ENCODE measurements at places on chromosomes 11 and 22.
A peak's percentile ranks its signal among the peaks of the same experiment; 100 is the strongest.

DNA sequence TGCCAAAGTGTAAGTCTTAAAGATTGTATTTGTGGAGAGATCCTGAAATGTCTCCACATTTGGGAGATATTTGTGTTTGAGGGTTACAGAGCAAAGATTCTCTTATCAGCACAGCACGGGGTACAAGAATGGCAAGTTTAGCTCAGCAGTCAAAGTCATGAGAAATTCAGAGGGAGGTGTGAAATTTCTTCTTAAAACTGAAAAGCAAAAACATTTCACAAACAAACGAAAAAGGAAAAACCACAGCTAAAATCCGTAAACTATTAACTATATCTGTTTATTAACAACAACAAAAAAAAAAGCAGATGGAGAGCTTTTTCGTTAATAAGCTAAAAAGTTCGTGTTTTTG lies 40.9 kb upstream of the ETS1 start:
- DNase-seq, result no peak

DNA sequence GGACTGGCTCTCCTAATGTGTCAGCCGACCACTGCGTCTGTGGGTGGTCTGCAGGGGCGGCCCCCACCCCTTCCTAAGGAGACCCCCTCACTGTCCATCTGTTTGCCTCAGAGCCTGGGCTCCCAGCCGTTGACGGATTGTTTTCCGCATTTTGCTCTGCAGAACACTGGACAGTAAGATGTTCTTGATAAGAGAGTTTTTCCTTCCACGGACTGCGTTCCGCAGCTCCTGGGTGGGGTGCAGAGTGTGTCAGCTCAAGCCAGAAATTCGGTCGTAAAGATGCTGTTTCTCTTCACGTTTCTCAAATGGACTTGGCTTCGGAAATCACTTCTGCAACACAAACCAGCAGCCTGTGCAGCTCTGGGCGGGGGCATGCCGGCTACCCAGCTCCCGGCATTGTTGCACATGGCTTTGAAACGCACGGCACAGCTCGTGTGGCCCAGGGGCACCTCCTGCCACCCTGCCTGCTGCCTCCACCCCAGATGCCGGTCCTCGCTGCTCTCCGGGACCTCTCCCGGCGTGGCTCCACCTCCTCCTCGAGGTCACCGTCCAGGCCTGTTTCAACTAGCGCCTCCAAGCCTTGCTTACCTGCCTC lies 2.9 kb upstream of the MRGPRG start:
- no peak for DNase-seq

- DNase-seq, result no peak
Measured at GRCh38 chr22:45212306-45212709, 28.4 kb downstream of the KIAA0930 start.

DNA sequence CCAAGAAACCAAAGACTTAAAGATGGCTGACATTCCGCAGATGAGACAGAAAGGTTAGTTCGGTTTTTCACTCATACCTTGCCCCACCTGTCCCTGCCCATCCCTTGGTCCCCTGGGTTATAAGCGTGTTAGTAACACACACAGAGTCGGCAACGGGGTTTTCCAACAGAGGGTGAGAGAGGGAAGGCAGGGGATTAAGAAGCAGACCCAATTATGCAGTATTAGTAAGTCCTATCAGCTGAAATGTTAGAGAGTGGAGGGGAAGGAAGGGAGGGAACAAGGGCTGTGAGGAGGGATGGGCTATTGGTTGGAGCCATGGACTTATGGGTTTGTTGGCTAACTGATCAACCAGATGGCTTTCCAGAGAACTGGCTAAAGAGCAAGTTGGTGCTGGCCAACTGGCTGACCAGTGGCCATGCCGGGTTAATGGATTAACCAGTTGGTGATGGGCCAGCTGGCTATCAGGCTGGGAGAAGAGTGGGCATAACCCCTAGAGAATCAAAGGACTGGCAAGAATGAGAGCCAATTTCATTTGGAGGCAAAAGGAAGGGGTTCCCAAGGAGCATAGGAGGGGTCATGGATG lies 45.5 kb downstream of the NRXN2 start:
- no peak for DNase-seq

DNA sequence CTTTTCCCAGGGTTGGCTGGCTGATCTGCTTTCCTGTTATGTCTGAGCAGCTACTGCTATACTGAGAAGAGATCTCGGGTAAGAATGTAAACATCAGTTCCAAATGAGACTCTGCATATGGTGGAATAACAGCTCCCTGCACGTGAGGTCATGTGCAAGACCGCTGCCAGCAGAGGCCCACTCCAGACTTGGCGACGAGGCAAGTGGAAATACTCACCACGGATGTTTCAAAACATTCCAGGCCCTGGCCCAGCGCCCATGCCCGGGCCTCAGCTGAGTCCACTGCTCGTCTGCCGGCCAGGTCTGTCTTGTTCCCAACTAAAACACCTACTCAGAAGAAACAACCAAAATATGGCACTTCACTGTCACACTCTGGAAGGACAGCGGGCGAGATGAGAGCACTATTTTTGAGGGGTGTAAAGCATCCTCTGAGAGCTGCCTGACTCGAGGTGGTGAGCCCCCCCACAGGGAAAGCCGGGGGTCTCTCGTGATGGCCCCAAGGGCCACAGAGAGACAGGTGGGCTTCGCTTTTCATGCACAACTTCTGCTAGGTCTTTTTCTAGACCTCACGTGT lies 13.1 kb downstream of the IFT27 start:
- DNase-seq, result no peak

- DNase-seq, result no peak
Measured at GRCh38 chr22:47191671-47192650, 429.5 kb downstream of the TBC1D22A start.

GRCh38 chr11:119156496-119156895 lies 7.6 kb downstream of the ABCG4 start:
- no peak for DNase-seq

- no peak for DNase-seq
Measured at GRCh38 chr11:106875013-106875412, 143.3 kb downstream of the GUCY1A2 start.

- DNase-seq, result peak; percentile 41
Measured at GRCh38 chr11:2930704-2931419, 1.6 kb upstream of the PHLDA2 start.

DNA sequence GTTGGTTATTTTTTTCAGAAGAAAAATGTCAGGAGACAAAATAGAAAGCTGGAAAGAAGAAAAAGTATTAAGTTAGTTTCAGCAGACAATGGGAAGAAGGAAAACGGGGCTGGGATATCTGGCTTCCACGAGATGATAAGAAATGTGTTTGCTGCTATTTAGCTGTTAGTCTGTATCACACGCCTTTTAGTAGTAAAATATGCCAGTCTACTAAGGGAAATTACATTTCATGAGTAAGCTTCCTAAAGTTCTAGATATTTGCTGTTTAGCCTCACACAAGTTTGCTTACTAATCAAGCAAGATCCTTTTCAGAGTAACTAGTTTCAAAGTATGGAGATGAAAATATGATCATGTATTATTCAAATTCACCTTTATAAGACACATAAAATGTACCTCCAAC lies 1.5 kb downstream of the OR51B4 start:
- no peak for DNase-seq

- DNase-seq, result no peak
Measured at GRCh38 chr22:38862375-38863329, 9.4 kb downstream of the CBX6 start.

GRCh38 chr11:47415949-47416472 lies 7.6 kb downstream of the SLC39A13 start:
- DNase-seq, result no peak

- no peak for DNase-seq
Measured at GRCh38 chr11:8342821-8343681, 79.4 kb upstream of the LMO1 start.

GRCh38 chr11:106087815-106088435 lies 10.5 kb downstream of the AASDHPPT start:
- DNase-seq, result peak; percentile 27

GRCh38 chr11:102121329-102121728 lies 11.1 kb downstream of the YAP1 start:
- no peak for DNase-seq

DNA sequence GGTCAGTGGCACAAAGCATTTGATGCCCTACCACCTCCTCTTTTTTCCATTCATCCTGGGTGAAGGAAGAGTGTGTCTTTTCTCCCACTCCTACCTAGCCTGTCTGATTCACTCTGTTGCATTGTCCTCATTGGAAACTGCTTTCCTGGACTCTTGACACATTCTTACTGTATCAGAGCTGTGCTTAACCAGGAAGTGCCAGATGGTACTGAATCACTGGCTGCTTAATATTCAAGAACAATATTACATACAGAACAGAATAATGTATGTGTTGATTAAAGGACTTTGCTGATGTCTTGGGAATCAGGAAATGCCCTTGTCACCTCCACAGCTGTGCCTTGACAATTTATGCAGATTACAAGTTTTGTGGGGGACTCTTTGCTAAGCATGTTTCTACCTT lies 44.4 kb downstream of the SVIP start:
- DNase-seq, result no peak

DNA sequence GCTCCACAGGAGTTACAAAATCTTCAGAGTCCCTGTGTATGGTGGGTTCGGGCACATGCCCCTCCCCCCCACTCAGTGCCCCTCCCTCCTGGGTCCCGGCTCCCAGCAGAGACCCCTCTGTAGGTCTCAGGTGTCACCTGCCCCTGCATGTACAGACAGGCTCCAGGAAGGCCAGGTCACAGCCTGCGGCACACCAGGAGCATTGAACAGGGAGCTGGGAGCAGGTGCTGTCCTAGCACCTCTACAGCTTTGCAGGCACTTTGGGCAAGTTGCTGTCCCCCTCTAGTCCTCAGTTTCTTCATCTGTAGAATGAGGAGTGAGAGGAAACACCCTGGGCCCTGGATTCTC lies 80.1 kb upstream of the RTL6 start:
- no peak for DNase-seq

- no peak for DNase-seq
Measured at GRCh38 chr11:112852143-112852866, 108.9 kb upstream of the NCAM1 start.

GRCh38 chr11:29432719-29433325 lies 584.0 kb downstream of the KCNA4 start:
- DNase-seq, result no peak

- DNase-seq, result no peak
Measured at GRCh38 chr11:65431451-65432099, 9.0 kb downstream of the NEAT1 start.

DNA sequence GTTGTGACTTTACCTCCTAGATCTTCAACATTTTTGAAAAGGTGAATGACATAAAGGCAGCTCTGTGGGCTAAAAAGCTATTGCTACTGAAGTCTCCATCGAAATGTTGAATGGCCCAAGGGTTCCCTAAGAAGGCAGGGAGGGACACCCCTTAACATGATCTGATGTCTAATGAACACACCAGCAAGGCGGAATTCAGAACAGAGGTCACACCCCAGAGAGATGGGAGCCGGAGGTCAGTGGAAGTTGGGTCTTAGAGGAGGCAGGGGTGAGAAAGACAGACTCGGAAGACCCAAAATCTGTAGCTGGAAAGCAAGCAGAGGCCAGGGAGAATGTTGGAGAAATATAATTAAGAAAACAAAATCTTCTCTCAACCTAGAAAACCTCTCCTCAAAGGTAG lies 79.0 kb downstream of the TRIM29 start:
- DNase-seq, result no peak

DNA sequence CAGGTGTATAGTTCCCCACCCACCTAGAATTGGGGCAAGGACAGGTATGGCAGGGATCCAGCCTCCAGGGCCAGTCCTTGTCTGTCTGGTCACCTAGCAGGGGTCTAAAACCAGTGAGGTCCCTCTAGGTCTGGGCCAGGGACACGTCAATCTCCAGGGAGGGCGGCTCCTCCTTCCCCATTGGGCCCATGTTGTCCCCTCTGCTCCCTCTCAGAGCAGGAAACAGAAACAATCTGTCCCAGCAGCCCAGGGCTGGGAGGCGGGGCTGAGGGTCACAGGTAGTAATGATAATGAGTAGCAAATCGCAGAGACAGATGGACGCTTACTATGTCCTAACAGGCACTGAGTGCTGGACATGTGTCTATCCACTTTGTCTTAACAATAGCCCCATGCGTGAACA lies 22.8 kb upstream of the SYT7 start:
- no peak for DNase-seq

DNA sequence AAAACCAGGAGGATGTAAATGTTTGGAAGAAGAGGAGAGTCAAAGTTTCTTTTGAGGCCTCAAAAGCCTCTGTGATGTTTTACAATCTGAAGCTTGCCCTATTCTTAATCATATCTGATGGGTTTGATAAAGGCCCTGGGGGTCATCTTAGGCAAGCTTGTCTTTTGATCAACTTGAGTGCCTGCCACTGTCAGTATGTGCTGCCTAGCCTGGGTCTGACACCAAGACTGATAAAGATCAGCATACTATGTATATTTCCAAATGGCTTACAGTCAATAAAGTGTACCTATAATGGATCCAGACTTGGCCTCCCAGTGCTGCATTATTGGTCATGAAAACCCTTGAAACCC lies 12.7 kb downstream of the EHF start:
- DNase-seq, result no peak

DNA sequence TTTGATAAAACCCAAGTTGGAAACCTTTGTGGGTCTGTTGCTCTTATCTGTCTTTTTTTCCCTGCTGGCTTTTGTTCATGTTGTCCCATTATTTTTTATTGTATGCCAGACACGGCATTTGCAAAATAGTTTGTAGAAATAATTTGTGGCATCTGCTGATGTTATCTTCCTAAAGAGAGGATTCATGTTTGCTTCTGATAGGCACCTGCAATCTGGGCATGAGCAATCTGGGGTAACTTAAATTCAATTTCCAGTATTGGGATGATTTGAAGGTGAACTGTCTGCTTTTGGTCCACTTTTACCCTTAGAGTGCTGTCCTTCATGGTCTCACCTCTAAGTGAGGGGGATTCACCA lies 126.9 kb downstream of the CEP164 start:
- DNase-seq, result no peak

- DNase-seq, result no peak
Measured at GRCh38 chr11:20213790-20214189, 53.5 kb upstream of the DBX1 start.

GRCh38 chr11:19933801-19934488 lies 221.3 kb downstream of the NAV2 start:
- DNase-seq, result no peak

GRCh38 chr11:73528483-73529203 lies 69.3 kb downstream of the FAM168A start:
- DNase-seq, result no peak

- DNase-seq, result no peak
Measured at GRCh38 chr22:29658176-29658575, 54.7 kb downstream of the NF2 start.

- no peak for DNase-seq
Measured at GRCh38 chr22:24265734-24266133, 4.9 kb upstream of the SPECC1L start.

- DNase-seq, result no peak
Measured at GRCh38 chr11:72038491-72038890, 39.8 kb downstream of the IL18BP start.

- DNase-seq, result no peak
Measured at GRCh38 chr22:46659059-46659790, 39.0 kb downstream of the GRAMD4 start.

DNA sequence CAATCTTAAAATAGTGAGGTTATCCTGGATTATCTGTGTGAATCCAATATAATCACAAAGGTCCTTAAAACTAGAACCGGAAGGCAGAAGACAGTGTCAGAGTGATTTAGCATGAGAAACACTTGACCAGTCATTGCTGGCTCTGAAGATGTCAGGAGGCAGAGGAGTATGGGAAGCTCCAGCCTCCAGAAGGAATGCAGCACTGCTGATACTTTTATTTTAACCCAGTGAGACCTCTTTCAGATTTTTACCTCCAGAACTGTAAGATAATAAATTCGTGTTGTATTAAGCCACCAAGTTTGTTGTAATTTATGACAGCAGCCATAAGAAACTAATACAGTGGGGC lies 134.4 kb upstream of the ZC3H12C start:
- DNase-seq, result no peak

GRCh38 chr11:61637277-61637676 lies 42.9 kb upstream of the DAGLA start:
- no peak for DNase-seq

GRCh38 chr11:125268611-125269010 lies 104.1 kb downstream of the PKNOX2 start:
- no peak for DNase-seq

Data from stimulated activated CD4-positive, alpha-beta T cell treated with anti-CD3 and anti-CD28 coated beads, Interleukin-12 subunit alpha, Interleukin-12 subunit beta, amount 100 ng/mL, for 4 hours (primary cell).